Frontal cortex (tissue), 4 donors: ENCODE measurements at places on chromosomes 2 and 18. TPM values are rescaled to one million over a fixed set of nuclear protein-coding genes. Genes with fewer than 3 reads are reported as not detected.

GRCh38 chr2:170301626-170302025 lies 123.7 kb downstream of the MYO3B start:
- DNase-seq = no peak

DNA sequence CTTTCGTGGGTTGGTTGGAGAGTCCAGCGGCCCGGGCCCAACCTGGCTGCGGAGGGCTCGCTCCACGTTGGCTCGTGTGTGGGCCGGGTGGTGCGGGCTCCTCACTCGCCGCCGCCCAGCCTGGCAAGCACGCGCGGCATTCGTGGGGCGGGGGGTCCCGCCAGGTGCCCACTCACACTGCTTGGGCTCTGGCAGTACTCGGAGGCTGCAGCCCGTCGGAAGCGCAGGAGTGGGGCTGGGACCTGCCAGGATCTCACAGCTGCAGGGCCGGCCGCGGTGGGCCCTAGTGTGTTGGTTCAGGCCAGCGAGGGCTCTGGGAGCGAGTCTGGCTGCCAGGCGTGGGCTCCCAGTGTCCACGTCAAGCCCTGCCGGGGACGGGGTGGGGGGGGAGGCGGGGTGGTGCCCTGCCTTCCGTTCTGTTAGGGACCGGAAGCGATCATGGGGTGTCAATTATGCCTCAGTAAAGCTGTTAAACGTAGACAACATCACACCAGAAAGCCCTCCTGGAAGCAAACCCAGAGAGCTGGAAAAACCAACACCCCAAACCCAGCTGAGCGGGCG lies 1.0 kb upstream of the HS6ST1 start:
- DNase-seq = no peak

Gene ERFE
- 0.82 TPM for total RNA-seq

Gene RSAD2
- total RNA-seq = 3.3 TPM

Gene ZNF532
- total RNA-seq = 305 TPM
